Common myeloid progenitor, CD34-positive (primary cell): ENCODE measurements at places on chromosomes 5 and 9.

- no peak for DNase-seq
These were observed 83.1 kb downstream of the JMY start for GRCh38 chr5:79318935-79319614.

- DNase-seq: no peak
These were observed 47.4 kb downstream of the FBXL7 start for GRCh38 chr5:15547261-15547839.

- no peak for DNase-seq
These were observed 2.4 kb downstream of the TICAM2 start for GRCh38 chr5:115599924-115600323.

- no peak for DNase-seq
These were observed 174.3 kb upstream of the PIK3R1 start for GRCh38 chr5:68041293-68041692.

DNA sequence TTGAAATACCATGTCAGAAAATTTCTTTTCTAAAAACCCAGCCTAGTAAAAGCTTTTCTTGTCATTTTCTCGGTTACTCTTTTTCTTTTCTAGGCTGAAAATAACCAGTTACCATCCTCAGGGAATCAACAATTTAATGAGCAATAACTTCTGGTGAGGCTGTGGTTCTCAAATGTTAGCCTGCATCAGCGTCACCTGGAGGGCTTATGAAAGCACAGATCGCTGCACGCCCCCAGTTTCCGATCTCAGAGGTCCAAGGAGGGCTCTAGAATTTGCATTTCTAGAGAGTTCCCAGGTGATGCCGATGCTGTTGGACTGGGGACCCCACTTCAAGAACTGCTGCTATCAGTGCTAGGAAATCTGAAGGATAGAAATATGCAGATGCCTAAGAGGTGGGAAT is 28.9 kb upstream of the TLE1 start:
- DNase-seq: no peak

DNA sequence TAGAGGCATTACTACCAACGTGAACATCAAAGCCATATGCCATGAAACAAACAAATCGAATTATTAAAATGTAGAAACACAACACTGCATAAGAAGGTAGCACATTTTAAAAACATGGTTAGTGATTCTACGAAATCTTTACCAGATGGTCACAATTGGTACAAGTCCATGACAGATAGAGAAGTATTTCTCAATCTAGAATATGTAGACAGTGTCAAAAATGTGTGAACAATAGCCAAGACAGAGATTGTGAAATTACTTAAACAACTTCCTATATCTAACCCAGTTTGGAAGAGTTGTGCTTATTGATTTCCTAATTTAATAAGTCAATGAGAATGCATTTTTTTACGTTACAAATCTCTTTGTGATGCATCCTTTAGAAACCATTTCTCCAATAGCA is 1121.6 kb downstream of the MAT2B start:
- DNase-seq: no peak

GRCh38 chr9:13705373-13705772 is 425.9 kb upstream of the MPDZ start:
- DNase-seq: no peak

DNA sequence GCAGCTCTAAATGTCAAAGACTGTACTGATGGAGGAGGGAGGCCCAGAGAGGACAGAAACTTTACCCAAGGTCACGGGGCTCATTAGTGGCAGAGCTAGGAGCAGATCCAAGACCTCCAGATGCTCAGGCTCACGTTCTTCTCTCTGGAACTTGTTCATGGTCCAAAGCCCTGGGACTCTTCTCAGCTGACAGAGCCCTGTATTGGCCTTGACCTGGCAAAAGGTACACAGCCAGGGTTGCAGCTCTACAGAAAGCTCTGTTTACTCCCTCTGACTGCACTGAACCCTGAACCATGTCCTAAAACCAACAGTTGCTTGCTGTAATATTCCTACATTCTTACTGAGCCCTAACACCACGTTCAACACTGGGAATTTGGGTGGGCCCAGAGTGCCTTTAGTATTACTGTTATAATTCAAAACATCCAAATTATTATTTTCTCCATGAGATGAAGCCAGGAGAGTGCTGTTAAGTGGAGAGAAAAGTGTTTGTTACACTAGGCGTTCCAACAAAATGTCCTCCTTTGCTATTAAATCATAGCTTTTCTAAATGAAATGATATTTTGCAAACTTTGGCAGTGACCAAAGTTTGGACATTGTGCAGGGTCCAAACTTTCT is 602.4 kb upstream of the CLINT1 start:
- no peak for DNase-seq

- no peak for DNase-seq
These were observed 49.2 kb downstream of the SPIN1 start for GRCh38 chr9:88437210-88438146.

- no peak for DNase-seq
These were observed 198.8 kb downstream of the BNC2 start for GRCh38 chr9:16671591-16672137.

DNA sequence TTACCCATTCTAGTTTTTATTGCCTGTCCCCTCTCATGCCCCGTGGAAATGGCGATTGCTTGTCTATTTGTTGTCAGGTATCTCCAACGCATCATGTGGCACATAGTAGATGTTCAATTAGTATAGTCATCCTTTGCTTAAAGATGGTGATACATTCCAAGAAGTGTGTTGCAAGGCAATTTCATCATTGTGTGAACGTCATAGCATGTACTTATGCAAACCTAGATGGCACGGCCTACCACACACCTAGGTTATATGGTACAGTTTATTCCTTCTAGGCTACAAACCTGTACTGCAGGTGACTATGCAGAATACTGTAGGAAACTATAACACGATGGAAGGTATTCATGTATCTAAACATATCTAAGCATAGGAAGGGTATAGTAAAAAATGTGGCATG is 163.9 kb upstream of the DAPK1 start:
- DNase-seq: no peak

DNA sequence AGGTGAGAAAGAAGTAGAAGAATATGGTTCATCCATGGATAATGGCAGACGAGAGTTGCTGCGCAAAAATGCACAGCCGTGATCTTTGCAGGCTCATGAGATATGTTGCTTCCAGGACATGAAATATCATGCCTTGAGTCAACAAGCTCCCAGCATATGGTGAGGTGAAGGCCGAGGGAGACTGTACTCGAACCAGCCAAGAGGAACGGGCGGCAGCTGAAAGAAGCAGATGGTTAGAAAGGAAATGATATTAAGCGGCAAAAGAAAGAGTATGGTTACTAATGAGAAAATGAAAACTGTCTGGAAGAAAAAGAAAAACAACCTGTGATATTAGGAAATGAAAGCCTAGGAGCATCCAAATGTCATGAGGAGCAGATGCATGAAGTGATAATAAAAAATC is 344.7 kb upstream of the DAP start:
- DNase-seq: no peak

DNA sequence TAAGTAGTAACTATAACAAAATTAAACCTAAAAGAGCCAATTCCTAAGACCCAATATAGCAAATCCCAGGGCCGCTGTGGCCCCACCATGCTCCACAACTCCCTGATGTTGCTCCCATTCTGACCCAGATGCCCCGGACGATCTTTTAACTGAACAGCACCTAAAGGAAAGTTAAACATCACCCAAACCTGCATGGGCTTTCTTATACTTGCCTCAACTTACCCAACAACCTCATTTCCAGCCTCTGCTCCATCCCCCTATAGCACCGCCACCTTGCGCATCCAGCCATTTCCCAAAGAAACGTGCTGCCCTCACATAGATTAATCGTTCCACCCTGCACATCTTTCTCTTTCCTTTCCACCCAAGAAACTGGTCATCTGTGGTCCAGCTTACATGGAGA is 54.6 kb downstream of the ZNF354C start:
- DNase-seq: no peak

GRCh38 chr5:128512894-128513293 is 25.2 kb downstream of the FBN2 start:
- no peak for DNase-seq

- DNase-seq: no peak
These were observed 74.6 kb downstream of the UBAP1 start for GRCh38 chr9:34253460-34253837.

- peak; percentile 14 for DNase-seq
These were observed 61.7 kb downstream of the SPEF2 start for GRCh38 chr5:35679357-35679756.

- DNase-seq: no peak
These were observed 64.6 kb downstream of the CAST start for GRCh38 chr5:96726802-96727201.

- DNase-seq: no peak
These were observed 133.2 kb downstream of the CFAP90 start for GRCh38 chr5:7717691-7718090.

DNA sequence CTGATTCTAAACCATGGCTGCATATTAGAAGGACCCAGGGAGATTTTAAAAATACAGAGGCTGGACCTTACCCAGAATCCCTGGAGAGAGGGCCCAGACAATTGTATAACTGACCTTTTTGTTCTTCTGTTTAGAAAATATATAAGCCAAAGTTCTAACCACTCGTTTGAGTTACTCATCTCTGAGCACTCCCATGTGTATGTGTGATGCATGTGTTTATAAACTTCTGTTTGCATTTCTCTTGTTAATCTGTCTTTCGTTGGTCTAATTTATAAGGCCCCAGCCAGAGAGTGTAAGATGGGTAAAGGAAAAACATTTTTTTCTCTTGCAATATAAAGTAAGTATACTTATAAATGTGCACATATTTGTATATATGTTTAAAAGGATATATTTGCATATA is 443.9 kb downstream of the ZNF608 start:
- DNase-seq: no peak

DNA sequence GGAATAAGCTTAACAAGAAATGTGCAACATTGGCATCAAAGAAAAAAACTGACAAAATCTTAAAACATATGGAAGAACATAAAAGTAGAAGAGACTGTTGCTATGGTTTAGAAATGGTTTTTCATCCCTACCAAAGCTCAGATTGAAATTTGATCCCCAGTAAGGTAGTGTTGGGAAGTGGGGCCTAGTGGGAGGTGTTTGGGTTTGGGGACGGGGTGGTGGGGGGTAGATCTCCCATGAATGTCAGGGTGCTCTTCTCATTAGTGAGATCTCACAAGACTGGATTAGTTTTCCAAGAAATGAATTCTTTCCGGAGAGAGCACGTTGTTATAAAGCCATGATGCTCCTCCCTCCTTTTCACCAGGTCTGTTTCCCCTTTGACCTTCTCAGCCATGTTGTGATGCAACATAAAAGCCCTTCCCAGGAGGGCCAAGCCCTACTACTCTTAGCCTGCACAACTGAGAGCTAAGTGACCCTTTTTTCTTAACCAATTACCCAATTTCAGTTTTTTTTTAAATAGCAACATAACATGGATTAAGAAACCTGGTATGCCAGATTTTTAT is 10.6 kb downstream of the TMEM167A start:
- DNase-seq: no peak

DNA sequence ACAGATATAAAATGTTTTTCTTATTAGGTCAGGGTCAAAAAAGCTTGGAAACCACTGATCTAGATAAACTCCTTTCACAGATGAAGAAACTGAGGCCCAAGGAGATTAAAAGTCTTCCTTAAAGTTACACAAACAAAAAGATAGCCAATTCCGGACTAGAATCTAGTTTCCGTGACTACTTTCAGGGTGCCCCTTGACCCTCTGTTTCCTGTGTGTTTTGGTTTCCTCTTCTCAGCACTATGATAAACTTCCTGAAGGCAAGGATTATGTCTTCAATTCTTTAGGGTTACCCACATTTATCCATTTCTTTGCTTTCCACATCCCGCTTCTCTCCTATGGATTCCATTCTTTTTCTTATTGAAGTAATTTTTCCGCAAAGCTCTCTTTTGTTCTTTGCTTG is 83.1 kb downstream of the ADAMTS12 start:
- no peak for DNase-seq

GRCh38 chr5:128007939-128008338 is 75.6 kb upstream of the SLC12A2 start:
- no peak for DNase-seq

- no peak for DNase-seq
These were observed 174.7 kb downstream of the IRX2 start for GRCh38 chr5:2576823-2577222.

DNA sequence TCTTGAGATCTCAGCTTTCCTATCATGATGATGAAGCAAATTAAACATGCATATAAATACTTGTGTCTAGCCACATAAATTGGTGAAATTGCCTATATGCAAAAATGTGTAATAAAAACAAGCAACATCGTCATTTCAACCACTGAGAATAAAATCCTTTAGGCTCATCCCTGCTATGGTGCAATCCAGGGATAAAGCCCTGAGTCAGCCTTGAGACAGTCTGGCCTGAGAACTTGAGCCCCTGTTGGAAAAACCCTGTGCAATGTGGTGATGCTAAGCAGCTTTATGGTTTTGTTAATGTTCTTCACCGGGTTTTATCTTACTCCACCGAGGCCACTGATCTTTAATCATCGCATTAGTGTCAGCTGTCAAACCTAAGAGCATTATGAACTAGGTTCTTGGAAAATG is 170.5 kb downstream of the DCP2 start:
- no peak for DNase-seq

DNA sequence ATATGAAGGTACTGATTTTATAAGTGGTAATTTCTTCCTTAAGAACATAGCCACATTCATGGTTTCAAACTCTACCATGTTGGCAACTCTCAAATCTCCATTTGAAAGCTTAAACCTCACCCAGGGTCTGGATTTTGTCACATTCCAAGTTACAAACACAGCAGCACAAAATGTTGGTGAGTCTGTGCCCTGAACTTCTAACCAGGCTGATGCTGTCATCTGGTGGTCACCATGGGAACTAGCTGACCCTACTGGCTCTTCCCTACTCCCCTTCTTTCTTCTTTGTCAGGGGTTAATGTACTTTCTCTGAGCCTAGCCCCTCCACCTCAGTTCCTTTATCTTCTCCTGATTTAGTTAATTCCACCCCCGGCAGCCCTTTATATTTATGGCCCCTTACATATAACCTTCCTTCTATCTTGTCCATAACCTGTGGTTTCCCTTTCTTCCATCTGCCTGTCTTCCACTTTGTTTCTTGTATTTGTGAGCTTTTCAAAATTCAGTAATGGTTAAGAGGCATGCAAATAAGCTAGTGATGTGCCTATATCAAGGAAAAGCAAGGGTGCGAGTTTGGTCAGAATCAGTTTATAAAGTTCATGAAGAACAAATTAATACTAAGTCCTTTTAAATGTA is 35.9 kb downstream of the TGFBR1 start:
- peak; percentile 85 for DNase-seq

- DNase-seq: no peak
These were observed 88.0 kb downstream of the SLC44A1 start for GRCh38 chr9:105332471-105332870.

GRCh38 chr5:123776761-123777160 is 264.8 kb downstream of the CSNK1G3 start:
- no peak for DNase-seq

DNA sequence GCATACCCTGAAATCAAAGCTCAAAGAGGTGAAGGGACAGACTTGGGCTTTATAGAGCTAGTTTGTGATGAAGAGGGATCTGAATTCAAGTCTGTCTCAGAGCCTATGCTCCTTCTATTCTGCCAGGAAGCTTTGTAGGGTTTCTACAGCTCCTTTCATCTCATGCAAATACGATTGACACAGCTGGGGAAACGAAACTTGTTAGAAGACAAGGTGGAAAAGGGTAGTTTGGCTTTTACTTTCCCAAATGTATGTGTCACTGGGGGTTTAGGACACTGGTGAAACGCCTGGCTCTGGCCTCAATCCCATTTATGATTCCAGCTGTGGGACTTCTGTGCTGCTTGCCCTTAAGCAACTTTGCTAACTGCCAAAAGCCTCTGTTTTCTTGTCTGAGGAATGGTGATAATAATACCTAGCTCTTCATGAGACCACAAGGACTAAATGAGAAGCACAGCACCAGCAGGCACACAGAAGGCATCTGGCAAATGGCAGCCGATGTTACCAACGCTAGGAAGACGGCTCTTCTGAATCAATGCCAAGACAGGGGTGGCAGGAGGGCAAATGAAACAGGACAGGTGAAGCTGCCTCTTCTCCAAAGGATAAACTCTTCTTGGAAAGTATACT is 70.3 kb upstream of the EQTN start:
- DNase-seq: no peak
